ENCODE measurements at places on chromosomes 12 and 14.

DNA sequence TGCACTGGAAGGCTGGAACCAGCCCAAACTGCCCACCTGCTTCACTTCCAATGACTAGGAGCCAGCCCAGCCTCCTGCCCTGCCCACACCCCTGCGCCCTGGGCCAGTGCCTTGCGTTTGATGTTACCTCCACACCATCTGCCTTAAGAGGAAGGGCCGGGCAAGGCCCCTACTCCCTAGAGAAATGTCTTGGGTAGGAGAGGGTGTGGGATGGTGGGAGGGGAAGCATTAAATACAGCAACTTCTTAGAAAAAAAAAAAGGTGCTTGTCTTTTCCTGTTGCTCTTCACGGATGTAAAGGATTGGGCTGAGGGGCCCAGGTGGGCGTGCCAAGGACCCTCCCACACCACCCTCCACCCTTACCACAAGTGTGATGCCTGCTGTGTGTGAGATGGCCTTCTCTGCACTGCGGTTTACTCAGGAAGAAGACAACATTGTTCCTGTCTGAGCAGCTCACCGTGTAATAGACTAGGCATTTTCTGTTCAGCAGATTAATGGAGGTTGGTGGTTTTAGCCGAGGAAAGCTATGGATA is 99.9 kb downstream of the NINJ2 start:
- no peak for DNase-seq

DNA sequence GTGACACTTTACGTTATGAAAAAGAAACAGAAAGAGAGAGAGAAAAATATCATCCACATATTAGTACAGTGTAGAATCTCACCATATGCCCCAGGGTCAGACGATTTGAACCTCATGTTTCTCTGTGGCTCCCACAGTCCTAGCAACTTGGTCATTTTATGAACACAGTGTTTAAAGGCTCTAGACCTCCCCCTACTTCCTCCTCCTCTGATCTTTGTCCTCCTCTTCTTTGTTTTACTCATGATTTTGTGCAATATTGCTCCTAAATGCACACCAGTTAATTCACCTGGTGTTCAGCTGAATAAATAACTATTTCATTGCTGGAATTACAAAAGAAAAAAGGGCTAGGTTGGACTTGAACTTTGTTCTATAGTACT is 18.2 kb downstream of the GLT1D1 start:
- no peak for DNase-seq

DNA sequence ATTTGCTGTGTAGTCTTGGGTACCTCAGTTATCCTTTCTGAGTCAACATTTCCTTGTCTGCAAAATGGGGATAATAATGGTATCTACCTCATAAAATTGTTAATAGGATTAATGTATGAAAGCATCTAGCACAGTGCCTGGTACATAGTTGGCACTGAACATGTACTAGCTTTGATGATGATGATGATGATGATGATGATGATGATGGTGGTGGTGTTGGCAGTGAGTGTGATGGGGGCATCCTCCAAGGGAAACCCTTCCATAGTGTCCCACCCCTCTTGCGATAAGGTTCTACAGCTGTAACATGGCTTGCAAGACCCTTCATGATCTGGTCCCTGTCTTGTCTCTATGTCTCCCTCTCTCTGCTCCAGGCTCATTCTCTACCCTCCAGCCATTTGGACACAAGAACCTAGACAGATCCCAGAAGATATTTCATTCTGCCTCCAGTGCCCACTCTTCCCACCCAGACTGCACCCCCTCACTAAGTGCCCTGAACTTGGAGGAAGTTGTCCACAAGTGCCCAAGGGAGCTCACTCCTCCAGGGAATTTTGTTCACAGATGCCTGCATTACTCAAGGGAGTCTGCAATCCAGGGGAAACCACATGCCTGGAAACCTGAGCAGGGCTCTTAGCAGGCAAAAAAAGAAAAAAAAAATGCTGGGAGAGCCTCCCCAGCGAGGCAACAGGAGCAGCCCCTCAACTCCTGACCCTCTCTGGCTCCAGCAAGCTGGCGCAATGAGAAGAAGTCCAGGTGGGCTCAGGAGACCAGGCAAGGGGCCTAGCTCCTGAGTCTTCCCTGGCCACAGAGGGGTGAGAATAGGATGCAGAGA is 10.1 kb upstream of the BDKRB1 start:
- DNase-seq: no peak

GRCh38 chr14:68873376-68873775 is 80.5 kb upstream of the ZFP36L1 start:
- DNase-seq: no peak

- no peak for DNase-seq
Observed at GRCh38 chr12:104063712-104064030, 660 bp upstream of the HCFC2 start.

DNA sequence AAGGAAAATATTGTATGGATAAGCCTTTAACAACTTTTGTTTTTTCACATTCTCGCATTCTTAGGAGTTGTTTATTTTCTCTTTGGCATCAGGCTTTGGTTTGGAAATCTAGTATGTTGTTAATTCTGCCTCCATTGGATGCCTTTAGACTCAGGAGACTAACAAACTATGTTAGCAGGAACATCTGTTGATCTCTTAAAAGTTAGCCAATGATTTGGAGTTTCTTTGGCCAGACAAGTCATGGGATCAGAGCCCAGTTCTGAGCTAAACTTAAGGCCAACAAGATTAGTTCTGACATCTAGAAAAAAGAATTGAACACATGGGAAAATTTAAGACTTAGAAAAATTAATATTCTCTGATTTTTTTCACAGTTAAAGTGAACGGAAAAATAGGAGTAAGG is 35.3 kb upstream of the STRAP start:
- no peak for DNase-seq

DNA sequence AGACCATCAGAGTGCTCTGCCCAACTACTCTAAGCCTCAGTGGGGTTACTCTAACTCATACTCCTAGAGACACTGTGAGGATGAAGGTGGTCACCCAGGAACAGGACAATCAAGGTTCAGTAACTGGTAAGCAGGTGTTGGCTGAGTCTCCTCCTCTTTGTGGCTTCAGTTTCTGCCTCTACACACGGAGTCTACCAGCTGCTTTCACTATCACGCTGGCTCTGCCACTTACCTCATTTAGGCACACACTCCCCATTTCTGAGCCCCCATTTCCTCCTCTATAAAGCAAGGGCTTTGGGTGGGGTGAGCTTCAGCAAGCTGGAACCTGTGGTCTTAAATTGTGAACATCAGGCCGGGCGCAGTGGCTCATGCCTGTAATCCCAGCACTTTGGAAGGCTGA is 7.3 kb upstream of the TCHP start:
- DNase-seq: no peak

DNA sequence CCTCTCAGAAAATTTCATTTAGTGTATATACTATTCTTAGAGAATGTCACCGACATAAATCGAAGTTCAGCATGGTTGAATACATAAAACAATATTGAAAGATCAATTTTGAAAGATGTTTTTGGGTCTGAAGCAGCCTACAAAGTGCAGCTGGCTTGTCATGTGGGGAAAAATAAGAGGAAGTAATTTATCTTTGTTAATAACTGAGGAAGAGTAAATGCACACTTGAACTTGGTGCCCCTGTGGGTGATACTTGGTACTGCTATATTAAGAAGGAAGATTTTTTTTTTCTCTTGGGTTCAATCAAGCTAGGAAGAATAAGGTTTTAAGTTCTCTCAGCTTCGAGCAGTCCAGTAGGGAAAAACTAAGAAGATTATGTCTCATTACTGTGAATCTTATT is 661.3 kb downstream of the RPL10L start:
- DNase-seq: no peak

- no peak for DNase-seq
Observed at GRCh38 chr14:55084401-55085059, 33.1 kb downstream of the MAPK1IP1L start.

GRCh38 chr14:101814934-101815333 is 53.4 kb downstream of the PPP2R5C start:
- no peak for DNase-seq

DNA sequence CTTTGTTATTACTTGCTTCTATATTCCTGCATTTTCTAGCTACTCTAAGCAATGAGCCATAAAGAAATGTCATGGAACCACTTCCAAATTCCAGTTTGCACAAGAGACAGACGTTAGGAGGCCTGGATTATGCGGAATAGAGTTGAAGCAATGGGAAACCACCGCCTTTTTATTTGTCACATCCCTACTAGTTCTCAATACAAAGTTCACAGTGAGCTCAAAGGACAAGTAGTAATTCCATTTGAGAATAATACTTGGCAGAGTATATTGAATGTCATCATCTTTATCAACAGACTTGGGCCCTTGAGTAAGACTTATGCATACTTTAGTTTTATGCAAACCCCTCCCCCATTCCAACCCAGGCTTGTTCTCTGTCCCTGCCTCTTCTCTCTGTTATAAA is 3.7 kb upstream of the SLC15A5 start:
- no peak for DNase-seq

DNA sequence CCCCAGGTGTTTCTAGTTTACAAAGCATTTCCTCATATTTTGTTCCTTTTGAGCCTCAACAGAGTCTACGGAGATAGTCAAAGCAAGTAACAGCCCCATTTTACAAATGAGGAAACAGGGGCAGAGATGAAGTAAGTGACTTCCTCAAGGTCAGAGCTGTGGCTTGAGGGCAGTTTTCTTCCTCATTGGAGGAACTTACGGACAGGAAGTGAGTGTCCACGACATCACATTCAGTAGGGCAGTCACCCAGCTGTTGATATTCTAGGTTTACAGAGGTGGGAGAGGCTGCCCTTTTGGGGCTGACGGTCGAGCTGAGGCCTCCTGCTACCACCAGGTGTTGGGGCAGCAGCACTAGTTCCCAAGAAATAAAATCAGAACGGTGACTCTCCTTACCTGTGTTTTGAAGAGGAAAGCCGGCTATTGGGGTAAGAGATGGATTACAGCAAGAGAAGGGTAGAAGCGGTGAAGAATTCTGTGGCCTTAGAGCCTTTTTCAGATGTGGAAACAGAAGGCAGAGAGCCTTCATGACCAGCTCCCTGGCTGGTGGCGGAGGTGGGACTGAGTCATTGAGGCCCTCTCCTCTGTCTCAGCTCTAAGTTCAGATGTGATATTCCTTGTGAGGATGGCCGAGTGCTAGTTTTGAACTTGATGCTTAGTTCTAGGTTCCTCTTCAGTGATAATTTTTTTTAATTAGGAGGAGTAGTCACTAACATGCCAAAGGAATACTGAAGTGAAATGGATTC is 41.7 kb downstream of the SUSD6 start:
- DNase-seq: no peak
